ENCODE measurements at places on chromosomes 3 and 15.

DNA sequence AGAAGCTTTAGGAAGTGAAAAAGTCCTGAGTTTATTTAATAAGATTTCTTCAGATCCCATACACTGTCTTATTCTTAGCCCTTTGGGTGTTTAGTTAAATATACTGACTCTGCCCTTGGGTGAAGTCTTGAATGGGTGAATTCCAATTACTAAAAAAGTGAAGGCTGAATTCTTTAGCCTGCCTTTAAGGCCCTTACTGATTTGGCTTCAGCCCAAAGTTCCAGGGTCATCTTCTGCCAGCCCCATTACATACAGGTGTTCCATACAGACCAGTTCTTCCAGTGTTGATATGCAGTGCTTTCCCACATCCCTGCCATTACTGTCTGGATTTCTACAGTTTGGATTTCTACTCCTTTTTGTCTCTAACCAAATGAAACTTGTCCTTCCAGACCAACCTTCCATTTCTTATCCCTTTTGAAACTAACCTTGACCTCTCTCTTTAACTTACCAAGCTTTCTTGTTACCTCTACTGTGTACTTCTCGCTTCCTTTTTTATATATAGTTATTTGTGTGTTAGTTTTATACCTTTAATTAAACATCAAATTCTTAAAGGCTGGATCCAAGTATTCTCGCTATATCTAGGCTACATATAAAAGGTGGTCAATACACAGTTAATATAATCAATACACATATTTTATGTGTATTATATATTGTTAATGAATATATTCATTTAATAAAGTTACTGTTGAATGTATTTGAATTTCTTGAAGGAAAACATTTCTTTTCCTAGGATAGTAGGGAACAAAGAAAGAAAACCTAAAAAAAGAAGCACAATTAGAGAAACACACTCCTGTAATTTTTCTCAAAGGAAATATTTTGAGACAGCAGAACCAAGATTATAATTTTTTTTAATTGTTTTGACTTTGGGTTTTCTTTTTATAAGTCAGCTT is 15.0 kb downstream of the MBNL1 start:
- DNase-seq: no peak

- DNase-seq: no peak
Measured at GRCh38 chr3:14806641-14807263, 12.0 kb upstream of the FGD5 start.

- DNase-seq: no peak
Measured at GRCh38 chr15:86942285-86942684, 862.6 kb downstream of the AGBL1 start.

DNA sequence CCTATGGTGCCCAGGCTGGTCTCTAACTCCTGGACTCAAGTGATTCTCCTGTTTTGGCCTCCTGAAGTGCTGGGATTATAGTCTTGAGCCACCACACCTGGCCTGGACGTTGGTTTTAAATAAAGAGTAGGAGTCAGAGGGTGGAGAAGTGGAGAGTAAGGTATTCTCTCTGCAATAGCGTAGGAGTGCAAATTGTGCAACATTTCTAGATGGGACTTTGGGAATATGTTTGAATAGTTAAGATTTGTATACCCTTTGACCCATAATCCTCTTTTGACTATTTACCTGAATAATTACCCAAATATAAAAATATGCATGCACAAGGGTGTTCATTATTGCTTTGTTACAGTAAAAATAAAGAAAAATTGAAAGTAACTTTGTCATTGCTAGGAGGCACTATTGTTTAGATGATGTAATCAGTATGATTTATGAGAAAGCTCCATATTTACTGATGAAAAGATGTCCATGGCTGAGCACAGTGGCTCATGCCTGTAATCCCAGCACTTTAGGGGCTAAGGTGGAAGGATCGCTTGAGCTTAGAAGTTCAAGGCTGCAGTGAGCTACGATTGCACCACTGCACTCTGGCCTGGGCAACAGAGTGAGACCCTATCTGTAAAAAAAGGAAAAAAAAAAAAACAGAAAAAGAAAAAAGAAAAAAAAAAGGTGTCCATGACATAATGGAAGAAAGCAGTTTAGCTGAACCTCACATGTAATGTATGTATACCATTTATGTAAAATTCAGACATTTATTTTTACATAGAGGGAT is 15.1 kb upstream of the XYLB start:
- no peak for DNase-seq

DNA sequence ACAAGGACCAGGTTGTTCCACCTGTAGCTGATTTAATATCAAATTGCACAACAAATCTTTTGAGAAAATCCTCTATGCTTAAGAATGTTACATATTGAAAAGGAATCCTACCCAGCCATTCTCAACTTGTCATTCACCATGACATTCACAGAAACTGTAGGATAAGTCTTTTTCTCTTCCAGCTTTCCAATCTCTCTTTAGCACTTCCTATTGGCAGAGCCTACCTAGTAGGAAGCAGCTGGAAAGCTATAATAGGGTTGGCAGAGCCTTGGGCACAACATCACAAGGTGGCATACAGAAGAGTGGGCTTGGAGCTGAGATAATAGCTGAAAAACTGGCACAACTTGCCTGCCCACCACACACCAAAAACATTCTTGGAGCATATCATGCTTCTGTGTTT is 67.3 kb upstream of the NUDT16 start:
- no peak for DNase-seq

DNA sequence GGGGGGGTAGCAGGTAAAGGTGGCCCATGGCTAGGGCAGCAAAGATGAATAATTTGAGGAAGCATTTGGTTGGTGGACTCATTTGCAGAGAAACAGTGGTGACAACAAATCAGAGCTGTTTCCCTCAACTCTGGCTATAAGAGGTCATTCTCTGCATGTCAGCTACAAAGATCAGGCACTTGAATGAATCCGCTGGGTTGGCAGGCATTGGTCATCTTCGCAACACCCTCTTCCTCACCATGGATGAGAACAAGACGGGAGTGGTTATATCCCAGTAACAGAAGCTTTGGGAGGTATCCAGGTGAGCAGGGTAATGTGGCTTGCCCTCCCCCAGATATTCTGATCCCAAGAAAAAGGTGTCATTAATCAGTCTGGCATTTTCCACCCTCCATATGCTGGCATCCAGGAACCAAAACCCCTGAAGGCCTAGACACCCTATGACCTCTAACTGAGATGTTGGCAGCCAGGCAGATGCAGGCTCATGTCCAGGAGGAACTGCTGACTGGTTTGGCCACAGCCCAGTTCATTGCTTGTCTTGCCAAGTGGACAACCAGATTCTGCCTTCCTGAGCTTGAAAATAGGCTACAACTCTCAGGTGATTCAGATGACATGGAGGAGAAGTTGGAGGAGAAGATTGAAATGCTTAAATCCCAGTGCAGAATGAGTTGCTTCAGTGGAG is 108.9 kb upstream of the TRIM42 start:
- DNase-seq: no peak

- DNase-seq: no peak
Measured at GRCh38 chr3:130654921-130655320, 91.7 kb downstream of the PIK3R4 start.

GRCh38 chr15:62895905-62896316 is 146.6 kb upstream of the TPM1 start:
- no peak for DNase-seq

- DNase-seq: no peak
Measured at GRCh38 chr15:52067545-52067926, 45.0 kb downstream of the BCL2L10 start.

DNA sequence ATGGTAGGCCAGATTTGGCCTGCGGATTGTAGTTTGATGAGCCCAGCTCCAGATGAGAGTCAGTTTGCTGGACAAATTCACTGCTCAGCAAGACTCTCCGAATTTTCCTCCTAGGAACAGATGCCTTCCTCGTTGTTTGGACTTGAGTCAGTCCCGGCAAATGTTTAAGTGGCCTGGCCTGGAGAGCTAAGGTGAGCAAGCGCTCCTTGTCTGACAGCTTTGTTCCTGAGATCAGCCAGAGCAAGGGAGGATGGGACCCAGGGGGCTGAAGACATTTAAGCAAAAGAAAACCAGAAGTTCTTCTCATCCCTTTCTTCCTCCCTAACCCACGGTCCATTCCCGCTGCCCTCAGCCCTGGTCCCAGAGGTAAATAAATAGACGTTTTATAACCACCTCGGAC is 40.3 kb downstream of the POLR2M start:
- no peak for DNase-seq

GRCh38 chr15:57327985-57328471 is 48.3 kb upstream of the CGNL1 start:
- DNase-seq: no peak

DNA sequence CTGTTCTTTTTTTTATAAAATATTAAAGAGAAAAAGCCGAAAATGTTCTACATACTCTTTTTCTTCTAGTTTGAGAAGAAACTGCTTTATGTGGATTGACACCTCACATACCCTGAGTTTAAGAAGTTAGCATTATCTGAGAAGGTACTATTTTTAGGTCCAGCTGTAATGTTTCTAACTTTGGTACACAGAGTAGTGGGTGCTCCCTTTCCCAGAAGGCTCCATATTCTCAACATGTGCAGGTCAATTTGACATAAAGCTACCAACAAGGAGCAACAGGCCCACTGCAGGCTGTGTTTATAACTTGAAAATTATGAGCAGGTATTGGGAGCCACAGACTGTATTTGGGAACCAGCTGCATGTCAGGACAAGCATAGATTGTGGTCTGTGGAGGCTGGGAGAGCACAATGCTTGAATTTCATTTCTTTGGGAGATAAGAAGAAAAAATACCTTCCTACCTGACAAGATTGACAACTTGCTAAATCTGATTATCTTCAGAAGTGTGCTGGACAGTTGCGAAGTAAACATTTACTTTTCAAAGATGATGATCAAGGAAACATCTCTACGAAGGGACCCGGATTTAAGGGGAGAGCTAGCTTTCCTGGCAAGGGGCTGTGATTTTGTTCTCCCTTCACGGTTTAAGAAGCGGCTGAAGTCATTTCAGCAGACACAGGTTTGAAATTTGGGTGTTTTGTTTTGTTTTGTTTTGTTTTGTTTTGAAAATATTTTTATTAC is 57.2 kb downstream of the PPP2R3A start:
- no peak for DNase-seq

- DNase-seq: no peak
Measured at GRCh38 chr3:71546821-71547220, 36.7 kb downstream of the FOXP1 start.

GRCh38 chr3:161401389-161401788 is 30.1 kb upstream of the SPTSSB start:
- no peak for DNase-seq

DNA sequence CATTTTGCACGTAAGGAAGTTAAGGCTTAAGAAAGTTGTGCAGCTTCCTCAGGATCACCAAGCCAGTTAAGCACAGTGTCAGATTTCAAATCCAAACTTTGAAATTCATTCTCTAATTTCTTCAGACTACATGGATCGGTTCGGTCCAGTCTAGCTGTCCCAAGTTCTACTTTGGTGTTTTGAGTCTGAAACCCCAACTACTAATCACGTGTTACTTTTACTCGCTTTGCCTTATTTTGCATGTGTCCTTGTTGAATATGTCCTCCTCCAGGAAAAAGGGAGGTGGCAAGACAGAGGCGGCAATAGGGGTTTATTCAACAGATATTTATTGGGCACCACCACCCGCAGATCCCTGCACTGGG is 522 bp upstream of the GXYLT2 start:
- DNase-seq: no peak

Measured in stimulated activated CD8-positive, alpha-beta memory T cell treated with anti-CD3 and anti-CD28 coated beads, Interleukin-4, amount 100 ng/mL, for 1 hour (primary cell).